ENCODE measurements at places on chromosomes 4 and X.

DNA sequence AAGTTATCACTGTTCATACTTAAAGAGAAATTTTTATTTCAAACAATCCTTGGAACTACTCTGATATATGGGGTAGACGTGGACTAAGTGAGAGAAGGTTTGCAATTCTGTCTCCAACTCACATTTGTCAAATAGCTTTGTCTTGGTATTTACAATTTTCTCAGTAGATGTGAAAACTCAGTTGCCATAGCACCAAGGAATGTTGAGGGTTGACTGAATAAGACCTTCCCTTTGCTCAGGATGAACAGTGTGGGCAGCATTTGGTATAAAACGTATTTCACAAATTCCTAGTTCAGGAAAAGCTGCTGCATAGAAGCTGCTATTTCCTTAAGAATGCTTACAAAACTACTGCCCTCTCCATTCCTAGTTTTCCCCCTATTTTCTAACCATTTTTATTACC is 399.5 kb downstream of the NKX6-1 start:
- no peak for DNase-seq

GRCh38 chrX:133610056-133610455 is 194.8 kb upstream of the GPC4 start:
- no peak for DNase-seq

DNA sequence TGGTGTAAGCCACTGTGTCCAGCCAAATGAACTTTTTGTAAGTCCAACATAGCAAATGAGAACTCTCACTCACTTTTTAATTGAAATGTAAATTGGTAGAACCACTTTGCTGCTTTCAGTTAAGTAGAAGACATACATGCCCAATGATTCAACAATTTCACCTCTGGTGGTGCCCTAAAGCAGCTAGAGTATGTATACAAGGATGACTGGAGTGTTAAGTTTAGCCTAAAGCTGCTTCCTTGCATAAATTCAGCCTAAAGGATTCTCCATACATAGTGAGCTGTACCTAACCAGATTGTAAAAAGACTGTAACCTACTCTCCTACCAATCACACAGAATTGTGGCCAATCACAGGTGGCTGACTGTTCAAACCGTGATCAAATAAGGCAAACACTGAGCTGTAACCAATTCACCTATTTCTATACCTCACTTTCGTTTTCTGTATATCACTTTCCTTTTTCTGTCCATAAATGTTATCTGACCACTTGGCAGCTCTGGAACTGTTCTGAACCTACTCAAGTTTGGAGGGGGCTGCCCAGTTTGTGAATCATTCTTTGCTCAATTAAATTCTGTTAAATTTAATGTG is 39.9 kb downstream of the PDS5A start:
- no peak for DNase-seq

GRCh38 chrX:103631145-103631544 is 2.4 kb downstream of the TCEAL1 start:
- DNase-seq = no peak

- no peak for DNase-seq
These were observed 3.0 kb downstream of the WWC2 start for GRCh38 chr4:183101956-183102480.

- no peak for DNase-seq
These were observed 89.7 kb downstream of the TAB3 start for GRCh38 chrX:30799327-30799726.

GRCh38 chr4:75172551-75172950 is 239.6 kb downstream of the PARM1 start:
- no peak for DNase-seq

- DNase-seq = no peak
These were observed 15.2 kb downstream of the SEPTIN11 start for GRCh38 chr4:76964769-76965168.

GRCh38 chrX:19791562-19791961 is 95.8 kb downstream of the SH3KBP1 start:
- no peak for DNase-seq

GRCh38 chr4:125433453-125433852 is 118.7 kb downstream of the FAT4 start:
- no peak for DNase-seq

- DNase-seq = no peak
These were observed 84.0 kb downstream of the PRKG2 start for GRCh38 chr4:81131066-81131465.

GRCh38 chr4:125045311-125045710 is 269.4 kb upstream of the FAT4 start:
- no peak for DNase-seq

DNA sequence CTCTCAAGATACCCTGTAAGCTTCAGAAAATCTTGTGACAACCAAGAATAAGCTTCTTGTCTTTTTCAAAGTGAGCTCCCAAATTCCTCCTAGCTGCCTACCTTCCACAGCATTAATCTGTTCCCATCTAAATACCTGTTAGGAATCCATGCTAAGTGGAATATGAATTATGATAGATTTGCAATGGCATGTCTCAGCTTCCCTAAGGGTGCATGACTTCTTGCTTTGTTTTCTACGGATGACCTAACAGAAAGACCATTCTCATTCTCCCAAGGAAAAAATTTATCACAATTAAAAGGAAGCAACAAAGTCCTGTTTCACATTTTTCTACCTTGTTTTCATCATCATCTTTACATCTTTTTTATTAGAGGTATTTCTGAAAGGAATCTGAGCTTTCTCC is 532.7 kb downstream of the GRXCR1 start:
- DNase-seq = no peak

- DNase-seq = no peak
These were observed 38.6 kb upstream of the TMEM131L start for GRCh38 chr4:153427363-153428071.

GRCh38 chrX:116230130-116230898 is 59.8 kb downstream of the AGTR2 start:
- DNase-seq = no peak

DNA sequence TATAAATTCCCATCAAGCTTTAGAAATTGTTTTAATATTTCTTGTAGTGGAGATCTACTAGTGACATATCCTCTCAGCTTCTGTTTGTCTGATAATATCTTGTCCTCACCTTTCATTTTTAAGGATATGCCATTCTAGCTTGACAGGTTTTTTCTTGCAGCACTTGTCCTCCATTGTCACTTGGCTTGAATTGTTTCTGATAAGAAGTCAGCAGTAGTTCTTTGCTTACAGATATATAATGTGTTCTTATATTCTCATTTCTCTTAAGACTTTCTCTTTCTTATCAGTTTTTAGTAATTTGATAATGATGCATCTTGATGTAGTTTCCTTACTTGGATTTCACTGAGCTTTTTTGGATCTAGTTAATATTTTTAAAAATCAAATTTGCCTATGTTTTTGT is 120.6 kb upstream of the NUDT6 start:
- DNase-seq = no peak

- no peak for DNase-seq
These were observed 35.0 kb downstream of the NUDT11 start for GRCh38 chrX:51461053-51462044.

- no peak for DNase-seq
These were observed 42.7 kb upstream of the CITED1 start for GRCh38 chrX:72348247-72348979.

DNA sequence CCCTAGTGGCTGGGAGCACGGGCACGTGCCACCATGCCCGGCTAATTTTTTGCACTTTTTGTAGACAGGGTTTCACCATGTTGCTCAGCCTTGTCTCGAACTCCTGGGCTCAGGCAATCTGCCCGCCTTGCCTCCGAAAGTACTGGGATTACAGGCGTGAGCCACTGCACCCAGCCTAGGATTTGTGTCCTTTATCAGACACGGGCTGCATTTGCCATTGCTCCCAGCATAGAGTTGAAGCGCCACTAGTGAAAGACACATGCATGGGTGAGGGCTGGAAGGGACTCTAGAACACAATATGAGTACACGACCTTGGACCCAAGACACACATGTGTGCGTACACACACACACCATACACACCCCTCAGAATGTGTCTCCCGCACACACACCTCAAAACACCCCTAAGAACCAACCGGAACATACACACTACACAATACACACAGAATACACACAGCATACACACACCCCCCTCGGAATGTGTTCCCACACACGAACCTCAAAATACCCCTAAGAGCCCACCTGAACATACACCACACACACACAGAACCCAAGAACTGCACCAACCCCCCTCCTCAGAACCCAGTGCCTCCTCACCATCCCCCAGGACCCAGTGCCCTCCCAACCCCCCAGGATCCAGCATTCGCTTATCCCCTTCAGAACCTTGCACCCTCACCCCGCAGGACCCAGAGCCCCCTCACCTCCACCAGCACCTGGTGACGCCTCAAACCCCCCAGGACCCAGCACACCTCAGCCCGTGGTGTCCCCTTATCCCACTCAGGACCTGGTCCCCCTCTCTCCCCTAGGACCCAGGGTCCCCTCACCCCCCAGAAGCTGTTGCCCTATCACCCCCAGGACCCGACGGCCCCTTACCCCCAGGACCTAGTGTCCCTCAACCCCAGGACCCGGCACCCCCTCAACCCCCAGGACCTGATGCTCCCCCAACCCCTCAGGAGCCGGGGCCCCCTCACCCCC is 1.0 kb downstream of the TNIP2 start:
- DNase-seq = no peak

DNA sequence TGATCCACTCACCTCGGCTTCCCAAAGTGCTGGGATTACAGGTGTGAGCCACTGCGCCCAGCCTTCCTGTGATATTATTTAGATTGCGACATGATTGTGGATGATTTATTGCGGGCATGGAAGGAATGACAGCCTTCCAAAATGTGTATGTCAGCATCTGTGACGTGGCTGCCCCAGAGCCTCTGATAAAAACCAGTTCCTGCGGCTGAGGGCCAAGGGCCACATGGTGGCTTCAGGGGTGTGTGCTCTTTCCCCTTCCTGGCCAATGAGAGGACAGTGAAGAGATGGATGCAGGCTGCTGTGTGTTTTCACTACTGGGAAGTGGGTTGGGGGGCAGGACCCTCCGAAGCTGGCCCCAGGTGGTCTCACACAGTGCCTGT is 57.4 kb upstream of the HGFAC start:
- no peak for DNase-seq

- DNase-seq = no peak
These were observed 151.8 kb downstream of the SLC7A11 start for GRCh38 chr4:138090150-138090917.

GRCh38 chr4:107408968-107409367 is 311.1 kb downstream of the PAPSS1 start:
- DNase-seq = no peak

DNA sequence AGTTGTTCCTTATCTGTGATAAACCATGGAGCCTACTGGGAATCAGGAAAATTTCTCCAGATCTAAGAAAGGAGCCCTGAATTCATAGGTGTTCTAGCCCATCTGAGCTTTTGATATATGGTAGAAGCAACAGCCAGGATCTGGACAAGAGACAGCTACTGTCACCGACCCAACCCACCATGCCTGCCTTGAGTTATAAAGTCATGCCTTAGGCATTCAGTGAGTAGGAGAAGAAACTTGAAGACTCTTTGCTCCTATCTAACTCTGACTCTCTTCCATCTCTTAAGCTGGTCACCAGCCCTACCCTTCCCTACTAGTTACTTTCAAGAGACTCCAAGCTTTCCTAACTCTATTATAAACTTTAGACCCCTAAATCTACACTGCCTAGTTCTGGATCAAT is 83.9 kb upstream of the FAM9B start:
- no peak for DNase-seq

GRCh38 chr4:29277381-29277780 is 1442.8 kb upstream of the PCDH7 start:
- no peak for DNase-seq

- DNase-seq = no peak
These were observed 272.9 kb upstream of the GALNT7 start for GRCh38 chr4:172895699-172896098.

DNA sequence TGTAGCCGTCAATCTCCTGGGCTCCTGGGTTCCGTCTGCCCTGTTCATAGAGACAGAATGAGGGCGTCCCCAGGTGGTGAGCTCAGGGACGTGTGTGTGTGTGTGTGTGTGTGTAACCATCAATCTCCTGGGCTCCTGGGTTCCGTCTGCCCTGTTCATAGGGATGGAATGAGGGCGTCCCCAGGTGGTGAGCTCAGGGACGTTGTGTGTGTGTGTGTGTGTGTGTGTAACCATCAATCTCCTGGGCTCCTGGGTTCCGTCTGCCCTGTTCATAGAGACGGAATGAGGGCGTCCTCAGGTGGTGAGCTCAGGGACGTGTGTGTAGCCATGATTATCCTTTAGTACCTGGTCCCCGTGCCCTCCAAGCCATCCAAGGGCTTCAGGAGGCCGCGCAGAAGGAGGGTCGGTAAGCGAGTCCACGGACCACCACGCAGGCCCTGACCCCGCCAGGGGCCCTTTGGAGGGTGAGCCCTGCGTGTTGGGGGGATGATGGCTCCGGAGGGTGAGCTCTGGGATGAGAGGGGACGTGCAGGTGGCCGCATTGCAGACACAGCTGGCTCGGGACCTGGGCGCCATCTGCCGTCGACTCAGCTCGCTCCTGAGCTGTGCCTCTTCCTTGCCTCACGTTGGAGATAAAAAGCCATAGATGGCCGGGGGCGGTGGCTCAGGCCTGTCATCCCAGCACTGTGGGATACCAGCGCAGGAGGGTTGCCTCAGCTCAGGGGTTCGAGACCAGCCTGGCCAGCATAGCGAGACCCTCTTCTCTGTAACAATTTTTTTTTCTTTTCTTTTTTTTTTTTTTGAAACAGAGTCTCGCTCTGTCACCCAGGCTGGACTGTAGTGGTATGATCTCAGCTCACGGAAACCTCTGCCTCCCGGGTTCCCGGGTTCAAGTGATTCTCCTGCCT is 5.4 kb upstream of the GTPBP6 start:
- peak; percentile 9 for DNase-seq

DNA sequence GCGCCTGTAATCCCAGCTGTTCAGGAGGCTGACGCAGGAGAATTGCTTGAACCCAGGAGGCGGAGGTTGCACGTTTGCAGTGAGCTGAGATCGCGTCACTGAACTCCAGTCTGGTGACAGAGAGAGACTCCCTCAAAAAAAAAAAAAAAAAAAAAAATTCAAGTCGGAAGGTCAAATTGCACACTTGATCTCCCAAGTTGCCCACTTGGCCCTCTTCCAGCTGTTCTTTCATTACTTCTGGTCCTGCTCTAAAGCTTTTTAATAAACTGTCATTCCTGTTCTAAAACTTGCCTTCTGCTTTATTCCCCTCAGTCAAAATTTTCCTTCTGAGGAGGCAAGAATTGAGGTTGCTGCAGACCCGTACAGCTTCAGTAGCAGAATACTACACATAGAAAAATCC is 2358.0 kb downstream of the ARAP2 start:
- no peak for DNase-seq

- DNase-seq = no peak
These were observed 1.9 kb upstream of the MAMLD1 start for GRCh38 chrX:150361070-150361776.

DNA sequence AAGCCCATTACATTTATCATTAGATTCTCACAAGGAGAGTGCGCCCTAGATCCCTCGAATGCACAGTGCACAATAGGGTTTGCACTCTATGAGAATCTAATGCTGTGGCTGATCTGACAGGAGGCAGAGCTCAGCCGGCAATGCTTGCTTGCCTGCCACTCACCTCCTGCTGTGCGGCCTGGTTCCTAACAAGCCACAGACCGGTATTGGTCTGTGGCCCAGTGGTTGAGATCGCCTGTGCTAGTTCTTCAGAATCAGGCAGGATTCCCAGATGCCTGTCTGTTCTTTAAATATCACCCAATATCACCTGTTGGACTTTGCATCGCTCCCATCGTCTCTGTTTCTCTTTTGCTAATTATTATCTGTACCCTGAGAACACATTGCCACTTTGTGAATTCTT is 14.0 kb downstream of the DSPP start:
- DNase-seq = no peak

Data from activated T-cell treated with anti-CD3 and anti-CD28 coated beads for 4 hours (primary cell).